ENCODE measurements at places on chromosomes 4 and X.

DNA sequence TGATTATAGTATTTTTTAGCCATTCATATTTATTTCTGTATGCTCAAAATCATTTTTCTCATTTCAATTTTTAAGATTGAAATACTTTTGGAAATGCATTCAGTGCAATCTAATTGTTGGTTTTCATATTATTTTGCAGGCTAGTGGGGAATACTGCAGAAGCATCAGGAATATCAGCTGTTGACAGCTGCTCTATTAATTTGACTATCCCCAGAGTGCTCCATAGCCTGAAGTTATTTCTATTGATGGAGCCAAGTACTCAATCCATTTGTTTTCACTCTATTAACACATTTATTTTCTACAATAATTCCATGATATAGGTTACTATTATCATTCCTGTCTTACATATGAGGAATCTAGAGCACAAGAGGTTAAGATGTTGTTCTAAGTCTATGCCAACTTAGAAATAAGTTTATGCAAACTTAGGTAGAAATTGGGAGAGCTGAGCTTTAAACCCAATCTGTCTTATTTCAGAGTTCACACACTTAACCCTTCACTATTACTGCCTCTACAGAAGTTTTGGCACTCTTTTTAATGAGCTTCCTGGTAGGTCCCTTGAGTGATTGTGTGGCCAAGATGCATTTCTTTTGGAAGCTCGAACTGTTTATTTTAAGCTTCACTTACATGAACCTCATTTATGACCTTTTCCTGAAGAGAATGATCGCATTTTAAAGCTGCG lies 65.6 kb upstream of the PCDH18 start:
- no peak for DNase-seq

DNA sequence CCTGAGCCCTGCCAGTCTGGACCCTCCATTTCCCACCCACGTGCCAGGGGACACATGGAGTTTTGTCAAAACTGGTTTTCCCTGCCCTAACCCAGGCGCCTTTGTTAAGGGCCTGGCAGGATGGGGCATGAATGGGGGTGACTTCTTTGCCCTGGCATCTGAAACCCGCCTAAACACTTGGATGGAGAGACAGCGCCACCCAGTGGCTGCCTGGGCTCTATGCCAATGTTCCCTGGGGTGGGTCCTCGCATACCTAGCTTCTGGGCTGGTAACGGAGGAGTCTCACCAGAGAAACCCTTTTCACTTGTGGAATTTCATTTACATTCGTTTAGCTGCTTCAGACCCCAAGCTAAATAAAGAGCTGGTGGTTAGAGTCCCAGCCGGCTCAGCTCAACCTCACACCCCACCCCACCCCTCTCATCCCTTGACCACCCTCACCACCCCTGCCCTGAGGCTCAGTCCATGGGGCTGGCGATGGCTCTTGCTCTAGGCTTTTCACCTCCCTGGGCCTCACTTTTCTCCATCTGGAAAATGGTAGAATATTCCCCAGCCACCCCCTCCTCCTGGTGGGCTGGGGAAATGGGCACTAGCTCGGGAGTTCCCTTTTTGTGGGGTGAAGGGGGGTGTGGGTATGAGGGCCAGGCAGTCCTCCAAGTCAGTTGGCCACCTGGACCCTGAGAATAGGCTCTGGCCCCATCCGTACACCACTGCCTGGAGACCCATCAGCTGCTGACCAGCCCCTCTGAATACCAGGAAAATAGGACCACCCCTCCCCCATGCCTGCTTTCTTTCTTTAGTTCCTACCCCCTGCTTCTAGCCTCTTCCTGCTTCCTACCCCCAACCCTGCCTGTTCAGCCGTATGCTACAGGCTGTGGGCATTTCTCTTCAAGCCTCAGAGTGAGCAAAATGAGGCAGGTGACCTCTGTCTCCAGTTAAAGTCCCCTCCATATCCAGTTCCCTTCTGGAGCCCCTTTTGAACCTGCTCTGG lies 57.1 kb upstream of the PJA1 start:
- DNase-seq: no peak

- no peak for DNase-seq
Observed at GRCh38 chrX:19342331-19342906, 1.3 kb upstream of the PDHA1 start.

DNA sequence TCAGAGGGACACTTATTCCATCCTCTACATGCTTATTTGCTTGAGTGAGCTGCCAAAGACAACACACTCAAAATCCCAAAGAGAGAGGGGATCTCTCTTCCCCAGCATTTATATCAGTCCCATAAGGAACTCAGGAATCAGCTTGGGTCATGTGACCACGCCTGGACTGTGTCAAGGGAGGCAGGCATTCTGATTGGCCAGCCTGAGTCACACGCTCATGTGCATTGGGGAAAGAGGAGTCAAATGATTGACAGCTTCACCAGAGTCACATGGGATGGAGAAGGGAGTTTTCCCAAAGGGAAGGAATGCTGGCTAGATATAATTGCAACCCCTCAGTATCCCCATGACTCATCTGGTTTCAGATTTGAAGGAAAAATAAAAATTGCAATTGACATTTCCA lies 49.0 kb downstream of the RWDD4 start:
- DNase-seq: no peak

GRCh38 chr4:137510557-137511265 lies 21.6 kb downstream of the PCDH18 start:
- no peak for DNase-seq

GRCh38 chr4:36011381-36011780 lies 232.9 kb downstream of the ARAP2 start:
- no peak for DNase-seq
